ENCODE measurements at places on chromosomes 12 and 14.

GRCh38 chr12:49674318-49674981 is 32.8 kb downstream of the FMNL3 start:
- no peak for DNase-seq

DNA sequence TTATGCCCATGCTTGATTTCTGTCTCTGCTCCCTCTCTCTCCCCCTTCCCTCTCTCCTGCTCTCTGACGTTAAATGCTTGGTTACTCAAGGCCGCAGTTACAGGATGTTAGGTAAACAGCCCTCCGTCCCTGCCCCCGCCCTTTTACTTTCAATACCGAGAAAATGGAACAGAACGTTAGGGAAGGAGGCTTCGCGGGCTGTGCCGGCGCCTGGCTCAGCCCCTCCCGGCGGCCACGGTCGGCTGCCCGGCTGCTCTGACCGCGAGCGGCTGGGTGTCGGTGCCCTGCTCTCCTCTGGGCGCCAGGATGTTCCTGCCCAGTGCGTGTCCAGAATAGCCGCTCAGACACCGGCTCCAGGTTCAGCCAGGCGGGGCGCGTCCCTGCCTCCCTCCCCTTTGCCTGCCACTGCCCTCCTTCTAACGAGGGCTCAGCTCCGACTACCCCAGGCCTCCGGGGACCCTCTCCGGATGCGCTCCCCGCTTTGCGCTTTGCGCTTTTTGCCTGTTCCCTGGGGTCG is 166.1 kb downstream of the ADCK1 start:
- no peak for DNase-seq

- DNase-seq = no peak
Measured at GRCh38 chr12:69836015-69836414, 11.0 kb downstream of the MYRFL start.

DNA sequence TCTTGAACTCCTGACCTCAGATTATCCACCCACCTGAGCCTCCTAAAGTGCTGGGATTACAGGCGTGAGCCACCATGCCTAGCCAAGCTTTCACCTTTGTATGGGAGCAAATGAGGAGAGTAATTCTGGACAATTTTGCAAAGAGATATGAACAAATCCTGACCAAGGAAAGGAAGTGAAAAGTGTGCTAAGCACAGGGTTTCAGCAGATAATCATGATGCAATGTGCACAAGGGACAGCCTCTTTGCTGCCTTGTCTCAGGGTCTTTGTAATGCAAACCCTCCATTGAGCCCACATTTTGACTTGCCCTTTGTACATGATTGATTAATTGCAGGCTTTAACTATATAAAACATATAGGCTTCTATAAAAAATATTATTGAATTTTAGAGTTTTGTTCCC is 9.2 kb upstream of the PYGL start:
- DNase-seq = no peak

DNA sequence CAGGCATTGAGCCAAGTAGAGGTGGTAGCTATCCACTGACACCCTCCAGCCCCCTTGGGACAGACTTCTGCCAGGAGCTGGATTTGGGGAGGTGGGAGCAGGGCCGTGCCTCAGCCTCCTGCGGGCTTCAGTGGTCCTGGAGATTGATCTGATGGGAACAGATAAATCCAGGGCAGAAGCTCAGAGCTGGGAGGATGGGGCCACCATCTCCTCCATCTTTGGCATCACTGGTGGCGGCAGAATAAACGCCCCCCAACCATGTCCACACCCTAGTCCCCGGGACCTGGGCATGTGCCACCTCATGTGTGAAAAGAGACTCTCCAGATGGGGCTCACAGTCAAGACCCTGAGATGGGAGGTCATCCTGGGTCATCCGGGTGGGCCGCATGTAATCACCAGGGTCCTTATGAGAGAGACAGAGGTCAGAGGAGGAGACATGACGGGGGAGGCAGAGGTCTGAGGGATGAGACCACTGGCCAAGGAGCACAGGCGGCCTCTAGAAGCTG is 209.6 kb upstream of the RTL1 start:
- no peak for DNase-seq

DNA sequence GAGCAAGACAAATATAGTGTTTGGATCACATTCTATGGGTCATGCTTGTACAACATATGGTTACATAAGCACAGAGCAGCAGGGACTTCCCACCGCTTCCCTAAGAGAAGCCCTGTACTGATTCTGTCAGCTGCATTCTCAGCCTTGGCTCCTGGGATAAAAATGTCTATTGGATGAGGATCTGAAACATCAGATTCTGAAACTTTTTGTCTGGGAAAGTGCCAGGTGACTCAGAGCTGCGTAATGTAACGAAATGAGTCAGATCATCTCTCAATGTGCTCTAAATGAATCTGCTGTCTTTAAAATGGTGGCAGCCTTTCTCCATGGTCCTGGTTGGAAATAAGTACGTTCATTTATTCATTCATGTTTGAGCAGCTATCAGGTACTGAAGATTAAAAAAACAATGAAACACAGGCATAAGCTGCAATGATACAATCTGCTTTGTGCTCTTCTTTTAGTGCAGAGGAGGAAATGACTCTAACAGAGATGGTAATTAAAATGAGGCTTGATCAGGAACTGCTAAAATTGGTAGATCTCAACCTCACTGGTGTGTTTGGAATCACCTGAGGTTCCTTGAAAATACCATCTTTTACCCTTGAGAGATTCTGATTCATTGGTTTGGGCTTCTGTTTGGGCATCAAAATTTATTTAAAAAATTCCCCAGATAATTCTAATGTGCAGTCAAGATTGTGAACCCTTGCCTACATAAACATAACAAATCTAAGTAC is 99.1 kb upstream of the NAP1L1 start:
- DNase-seq = no peak

DNA sequence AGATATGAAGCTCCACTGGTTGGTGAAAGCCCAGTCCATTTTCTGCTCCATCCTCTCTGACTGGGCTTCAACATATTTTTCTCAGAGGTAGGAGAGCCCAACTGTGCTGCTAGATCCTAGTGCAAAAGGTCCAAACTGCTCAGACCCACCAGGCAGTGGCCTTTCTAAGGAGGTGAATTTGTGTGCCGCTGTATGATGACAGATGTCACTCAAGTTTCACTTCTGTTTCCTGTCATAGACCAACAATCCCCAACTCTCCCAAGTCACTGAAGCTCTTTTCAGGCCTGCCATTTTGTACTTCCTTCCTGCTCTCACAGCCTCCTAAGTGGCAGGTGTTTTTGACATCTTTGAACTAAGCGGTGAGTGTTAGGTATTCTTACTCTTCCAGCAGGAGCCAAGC is 16.4 kb upstream of the RNASE4 start:
- DNase-seq = no peak

DNA sequence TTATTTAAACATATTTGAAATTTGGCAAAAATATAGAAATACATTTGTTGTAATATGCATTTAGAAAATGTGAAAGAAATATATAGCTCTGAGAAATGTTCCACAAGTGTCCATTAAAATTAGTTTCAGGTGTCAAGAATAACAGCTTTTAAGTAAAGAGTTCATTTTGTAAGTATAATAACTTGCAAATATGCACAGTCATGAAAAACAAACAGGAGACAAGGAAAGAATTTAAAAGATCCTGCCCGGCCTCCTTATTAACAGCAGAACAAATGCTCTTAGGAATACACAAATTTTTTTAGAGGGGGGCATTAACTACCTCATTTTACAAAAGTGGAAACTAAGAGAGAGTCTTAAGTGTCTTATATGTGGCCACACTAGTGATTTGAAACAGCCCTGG is 77.7 kb upstream of the DBX2 start:
- DNase-seq = no peak
